GM12878 (cell line): ENCODE measurements at places on chromosomes 4 and X. TPM values are rescaled to one million over a fixed set of nuclear protein-coding genes. Genes with fewer than 3 reads are reported as not detected.

WWC2 gene
- polyA plus RNA-seq: 0.06 TPM in 1 of 2 replicates, not detected in the other

USP17L18 gene
- not detected in 2 replicates for polyA plus RNA-seq

DUSP21 gene
- not detected in 2 replicates for polyA plus RNA-seq

TCEAL6 gene
- not detected in 2 replicates for polyA plus RNA-seq

SRPX2 gene
- polyA plus RNA-seq: 0.17 TPM in 1 of 2 replicates, not detected in the other

IL15 gene
- polyA plus RNA-seq: 10.6 and 11.9 TPM in 2 replicates

- no peaks in the 10 kb centered on the region for H3K36me3 ChIP-seq
- H3K27ac ChIP-seq: no peak overlapping the region
- H3K4me1 ChIP-seq: 0 out of 2 replicates have a peak, but pooled peaks cover 3% of the 10 kb centered on the region
- DNase-seq: no peak
Measured at GRCh38 chrX:12441381-12442128, 303.3 kb downstream of the FRMPD4 start.

- no peaks in the 10 kb centered on the region for H3K27me3 ChIP-seq
- no peak overlapping the region for H3K27ac ChIP-seq
- DNase-seq: no peak
- H3K4me3 ChIP-seq: no peak overlapping the region
- no peaks in the 10 kb centered on the region; the same call in 1 of the 2 replicates for H3K36me3 ChIP-seq
- no peaks in the 10 kb centered on the region for H3K4me1 ChIP-seq
Measured at GRCh38 chrX:155514225-155514624, 55.8 kb upstream of the F8A3 start.

- H3K4me3 ChIP-seq: no peak overlapping the region
- no peak overlapping the region for H3K27ac ChIP-seq
- H3K27me3 ChIP-seq: no peaks in the 10 kb centered on the region
- H3K36me3 ChIP-seq: no peaks in the 10 kb centered on the region
Measured at GRCh38 chrX:124573468-124573867, 227.1 kb downstream of the SH2D1A start.

DNA sequence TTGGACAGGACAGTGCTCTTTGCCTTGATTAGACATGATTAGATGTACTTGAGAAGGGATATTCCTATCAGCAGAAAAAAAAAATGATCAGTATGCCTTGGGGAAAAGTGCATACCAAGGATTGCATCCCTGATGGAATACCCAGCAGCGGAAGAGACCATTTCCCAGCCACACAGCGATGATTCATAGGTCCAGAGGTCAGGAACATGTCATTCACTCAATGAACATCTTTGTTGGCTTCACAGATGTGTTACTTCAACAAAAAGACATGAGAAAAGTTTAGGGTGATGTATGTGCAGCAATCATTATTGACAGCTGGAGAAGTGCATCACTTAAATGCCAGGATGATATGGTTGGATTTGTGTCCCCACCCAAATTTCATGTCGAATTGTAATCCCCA is 293.5 kb downstream of the ZNF674 start:
- H3K4me1 ChIP-seq: no peaks in the 10 kb centered on the region
- H3K4me3 ChIP-seq: no peak overlapping the region
- DNase-seq: no peak
- H3K27me3 ChIP-seq: no peaks in the 10 kb centered on the region
- no peaks in the 10 kb centered on the region for H3K36me3 ChIP-seq
- no peak overlapping the region for H3K27ac ChIP-seq

- no peak overlapping the region for H3K27ac ChIP-seq
- DNase-seq: no peak
- H3K27me3 ChIP-seq: peaks cover 21% of the 10 kb centered on the region
- no peak overlapping the region for H3K4me3 ChIP-seq
- no peaks in the 10 kb centered on the region for H3K4me1 ChIP-seq
Measured at GRCh38 chr4:110621328-110621812, 1.5 kb downstream of the PITX2 start.

DNA sequence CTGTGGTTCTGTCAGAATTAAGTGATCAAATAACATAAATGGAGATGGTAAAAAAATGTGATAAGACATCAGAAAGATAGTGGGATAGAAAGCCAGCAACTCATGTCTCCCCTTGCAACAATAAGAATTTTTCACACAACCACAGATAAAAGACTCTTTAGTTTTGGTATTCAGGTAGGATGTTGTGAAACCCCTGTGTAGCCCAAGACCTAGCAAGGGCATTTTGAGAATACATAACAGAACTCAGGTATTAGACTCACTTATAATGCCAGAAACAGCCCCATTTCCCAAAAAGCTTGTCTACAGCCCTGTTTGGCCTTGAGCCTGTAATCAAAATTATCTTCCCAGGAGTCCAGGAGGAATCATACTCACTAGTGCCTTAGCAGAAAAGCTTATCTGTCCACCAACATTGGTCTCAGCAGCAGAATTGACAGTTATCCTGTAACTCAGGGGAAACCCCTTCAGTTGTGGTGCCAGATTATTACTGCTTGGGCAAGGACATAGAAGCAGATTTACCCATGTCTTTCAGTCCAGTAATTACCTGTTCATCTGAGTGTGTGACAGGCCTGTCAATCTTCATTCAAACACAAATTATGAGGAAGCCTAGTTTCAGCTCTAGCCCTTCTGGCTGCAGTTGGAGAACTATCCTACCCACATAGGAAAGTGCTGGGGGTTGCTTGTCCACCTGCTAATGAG is 41.0 kb upstream of the UGT2B17 start:
- H3K4me1 ChIP-seq: no peaks in the 10 kb centered on the region
- H3K36me3 ChIP-seq: no peaks in the 10 kb centered on the region
- H3K4me3 ChIP-seq: no peak overlapping the region
- no peak for DNase-seq

DNA sequence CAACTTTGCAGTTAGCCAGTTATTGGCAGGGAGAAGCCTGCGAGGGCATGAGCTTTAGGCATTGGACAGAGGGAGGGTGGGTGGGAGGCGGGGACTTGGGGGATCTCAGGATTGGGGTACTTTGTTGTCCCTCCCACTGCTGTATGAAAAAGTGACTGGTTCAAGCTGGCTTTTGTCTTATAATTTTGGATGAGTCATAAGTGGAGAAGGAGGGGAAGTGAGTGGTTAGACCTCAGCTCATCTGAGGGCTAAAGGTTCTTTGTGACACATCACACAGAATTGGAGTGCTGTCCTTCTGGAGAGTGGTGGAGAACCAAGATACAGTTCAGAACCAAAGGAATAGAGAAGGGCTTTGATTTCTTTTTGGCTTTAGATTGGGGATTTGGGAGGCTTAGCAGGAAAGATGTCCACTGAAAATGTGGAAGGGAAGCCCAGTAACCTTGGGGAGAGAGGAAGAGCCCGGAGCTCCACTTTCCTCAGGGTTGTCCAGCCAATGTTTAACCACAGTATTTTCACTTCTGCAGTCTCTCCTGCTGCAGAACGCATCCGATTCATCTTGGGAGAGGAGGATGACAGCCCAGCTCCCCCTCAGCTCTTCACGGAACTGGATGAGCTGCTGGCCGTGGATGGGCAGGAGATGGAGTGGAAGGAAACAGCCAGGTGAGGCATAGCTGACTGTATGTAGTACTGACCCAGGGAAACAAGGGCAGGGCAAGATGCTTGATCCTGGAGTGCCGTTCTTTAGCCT is at the start of gene SLC4A4:
Gene SLC4A4, plus strand, starts transcription at position 175 of the 748 bp plus-strand sequence.
- peak; percentile 70 for DNase-seq
- H3K4me3 ChIP-seq: no peak within 1 kb of the TSS
- no peaks in the 10 kb centered on the region for H3K36me3 ChIP-seq
- no peaks in the 10 kb centered on the region for H3K27me3 ChIP-seq
- H3K27ac ChIP-seq: no peak within 1 kb of the TSS
- H3K4me1 ChIP-seq: peaks cover 4% of the 10 kb centered on the region

DNA sequence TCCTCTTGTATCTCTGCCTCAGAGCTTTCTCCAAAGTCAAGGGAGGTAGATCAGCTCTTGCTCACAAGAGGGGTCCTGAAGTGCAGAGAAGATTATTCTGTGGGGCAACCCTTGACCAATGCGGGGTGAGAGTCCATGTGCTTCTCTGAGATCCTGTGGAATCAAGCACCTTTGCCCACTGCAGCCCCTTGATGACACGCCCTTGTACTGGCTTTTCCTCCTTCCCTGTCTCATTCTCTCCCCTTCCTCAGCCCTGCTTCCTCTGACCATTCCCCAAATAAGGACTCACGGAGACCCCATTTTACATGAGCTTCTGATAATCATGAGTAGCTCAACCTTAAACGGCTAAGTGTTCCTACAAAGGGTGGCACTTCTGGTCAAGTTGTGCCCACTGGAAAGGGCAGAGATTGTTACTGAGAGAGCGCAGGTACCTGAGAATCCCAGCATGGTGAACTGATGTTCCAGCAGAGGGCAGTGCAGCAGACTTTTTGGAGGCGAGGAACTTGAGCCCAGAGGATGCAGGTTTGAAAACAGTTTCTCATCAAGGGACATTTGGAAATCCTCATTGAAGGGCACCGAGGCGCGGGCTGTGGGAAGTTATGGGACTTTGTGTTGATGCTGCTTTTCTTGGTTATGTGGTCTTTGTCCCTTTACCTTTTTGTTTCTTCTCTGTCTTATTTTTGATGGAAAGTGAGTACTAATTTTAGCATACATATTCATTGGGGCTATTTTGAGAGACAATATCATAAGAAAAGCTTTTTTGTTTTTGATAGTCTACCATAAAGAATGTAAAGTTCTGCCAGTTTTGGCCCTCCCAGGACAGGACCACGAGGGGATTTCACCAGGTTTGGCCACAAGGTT is 201.3 kb downstream of the RBM46 start:
- no peaks in the 10 kb centered on the region for H3K36me3 ChIP-seq
- no peak overlapping the region for H3K4me3 ChIP-seq
- DNase-seq: peak; percentile 15
- no peaks in the 10 kb centered on the region for H3K27me3 ChIP-seq

GRCh38 chr4:73080789-73081188 is 11.3 kb upstream of the COX18 start:
- H3K27ac ChIP-seq: no peak overlapping the region; the same call in 1 of the 2 replicates
- no peak overlapping the region for H3K4me3 ChIP-seq
- DNase-seq: no peak

DNA sequence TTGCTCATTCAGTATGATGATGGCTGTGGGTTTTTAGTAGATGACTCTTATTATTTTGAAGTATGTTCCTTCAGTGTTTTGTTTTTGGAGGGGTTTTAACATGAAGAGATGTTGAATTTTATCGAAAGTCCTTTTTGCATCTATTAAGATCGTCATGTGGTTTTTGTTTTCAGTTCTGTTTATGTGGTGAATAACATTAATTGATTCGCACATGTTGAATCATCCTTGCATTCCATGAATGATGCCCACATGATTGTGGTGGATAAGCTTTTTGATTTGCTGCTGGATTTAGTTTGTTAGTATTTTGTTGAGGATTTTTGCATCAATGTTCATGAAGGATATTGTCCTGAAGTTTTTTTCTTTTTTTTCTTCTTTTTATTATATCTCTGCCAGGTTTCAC is 347.4 kb upstream of the EPHA5 start:
- no peaks in the 10 kb centered on the region for H3K36me3 ChIP-seq
- no peaks in the 10 kb centered on the region for H3K4me1 ChIP-seq
- H3K27ac ChIP-seq: no peak overlapping the region
- H3K4me3 ChIP-seq: no peak overlapping the region

- DNase-seq: no peak
- H3K4me1 ChIP-seq: no peaks in the 10 kb centered on the region
- no peaks in the 10 kb centered on the region for H3K27me3 ChIP-seq
- no peak overlapping the region for H3K4me3 ChIP-seq
- no peak overlapping the region for H3K27ac ChIP-seq
Measured at GRCh38 chr4:27407616-27408015, 547.0 kb downstream of the STIM2 start.

DNA sequence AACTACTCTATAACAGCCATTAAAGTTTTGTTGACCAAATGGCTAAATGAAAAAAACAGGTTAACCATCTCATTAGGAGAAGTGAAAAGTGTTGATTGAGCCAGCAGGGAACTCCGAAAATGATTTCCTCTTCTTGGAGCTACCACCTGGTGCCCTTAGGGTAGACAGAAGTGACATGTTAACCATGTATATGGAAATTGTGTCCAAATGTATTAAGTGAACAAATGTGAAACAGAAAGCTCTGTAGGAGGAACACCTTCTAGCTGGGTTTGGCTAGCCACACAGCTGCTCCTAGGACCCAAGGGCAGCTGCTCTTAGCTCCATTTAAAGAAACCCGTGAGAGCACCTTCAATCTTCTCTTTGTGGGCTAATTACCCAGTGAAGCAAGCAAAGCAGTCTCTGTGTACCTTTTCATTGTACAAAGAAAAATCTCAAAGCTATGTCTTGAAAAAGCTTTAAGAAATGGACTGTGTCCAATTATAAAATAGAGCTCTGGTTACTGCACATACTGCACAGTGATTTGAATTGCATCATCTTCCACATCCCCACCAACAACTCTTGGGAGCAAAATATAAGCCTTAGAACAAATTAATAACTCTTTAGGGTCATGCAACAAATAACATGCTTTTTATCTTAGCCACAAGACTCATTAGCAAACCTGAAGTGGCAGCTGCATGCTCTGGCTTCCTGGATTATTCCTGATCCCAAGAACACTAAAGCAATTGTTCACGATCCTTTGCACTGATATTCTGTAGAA is 59.2 kb upstream of the PARM1 start:
- no peak overlapping the region for H3K27ac ChIP-seq
- peaks cover 22% of the 10 kb centered on the region for H3K4me1 ChIP-seq
- H3K36me3 ChIP-seq: no peaks in the 10 kb centered on the region
- no peak overlapping the region for H3K4me3 ChIP-seq

- no peaks in the 10 kb centered on the region for H3K36me3 ChIP-seq
- H3K27me3 ChIP-seq: no peaks in the 10 kb centered on the region
- H3K27ac ChIP-seq: no peak overlapping the region
- no peak for DNase-seq
- no peak overlapping the region for H3K4me3 ChIP-seq
Measured at GRCh38 chr4:120765260-120765680, 157.3 kb downstream of the PRDM5 start.

- no peak overlapping the region for H3K4me3 ChIP-seq
- no peak for DNase-seq
- no peaks in the 10 kb centered on the region for H3K36me3 ChIP-seq
- H3K27ac ChIP-seq: no peak overlapping the region
- H3K4me1 ChIP-seq: no peaks in the 10 kb centered on the region
Measured at GRCh38 chr4:137705171-137705783, 173.0 kb upstream of the PCDH18 start.

- no peaks in the 10 kb centered on the region for H3K27me3 ChIP-seq
- DNase-seq: no peak
- peak overlapping the region; percentile 29; the same call in 1 of the 2 replicates for H3K4me3 ChIP-seq
- peak overlapping the region; percentile 45 for H3K27ac ChIP-seq
- no peaks in the 10 kb centered on the region for H3K36me3 ChIP-seq
- peaks cover 8% of the 10 kb centered on the region for H3K4me1 ChIP-seq
Measured at GRCh38 chrX:154734061-154734781, 16.7 kb downstream of the GAB3 start.

GRCh38 chr4:92014067-92014466 is 289.7 kb upstream of the GRID2 start:
- H3K27ac ChIP-seq: no peak overlapping the region
- H3K36me3 ChIP-seq: no peaks in the 10 kb centered on the region

DNA sequence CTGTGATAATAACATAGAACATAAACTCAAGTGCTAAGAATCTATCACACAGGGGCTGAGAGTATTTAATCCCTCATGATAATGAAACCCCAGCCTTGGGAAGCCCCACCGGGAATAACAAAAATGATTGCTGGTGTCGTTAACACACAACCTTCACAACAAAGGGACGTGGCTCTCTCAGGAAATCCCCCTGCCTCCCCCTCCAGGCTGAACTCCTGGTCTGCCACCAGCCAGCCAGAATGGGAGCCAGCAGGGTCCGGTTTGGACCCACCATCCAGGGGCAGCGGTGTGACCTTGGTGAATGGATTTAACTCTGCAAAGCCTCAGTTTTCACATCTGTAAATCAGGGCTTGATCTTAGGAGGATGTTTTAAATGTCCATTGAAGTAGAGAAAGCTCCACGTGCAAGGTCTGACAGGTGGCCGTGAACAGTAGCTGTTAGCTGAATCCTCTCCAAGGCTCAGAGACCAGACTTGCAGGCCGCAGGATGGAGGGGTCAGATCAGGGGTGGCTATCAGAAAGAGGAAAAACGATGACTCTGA is 46.5 kb downstream of the ABLIM2 start:
- no peak for DNase-seq
- no peak overlapping the region for H3K27ac ChIP-seq
- no peaks in the 10 kb centered on the region for H3K4me1 ChIP-seq
- no peak overlapping the region for H3K4me3 ChIP-seq
